ENCODE measurements at places on chromosomes 12 and 14.

DNA sequence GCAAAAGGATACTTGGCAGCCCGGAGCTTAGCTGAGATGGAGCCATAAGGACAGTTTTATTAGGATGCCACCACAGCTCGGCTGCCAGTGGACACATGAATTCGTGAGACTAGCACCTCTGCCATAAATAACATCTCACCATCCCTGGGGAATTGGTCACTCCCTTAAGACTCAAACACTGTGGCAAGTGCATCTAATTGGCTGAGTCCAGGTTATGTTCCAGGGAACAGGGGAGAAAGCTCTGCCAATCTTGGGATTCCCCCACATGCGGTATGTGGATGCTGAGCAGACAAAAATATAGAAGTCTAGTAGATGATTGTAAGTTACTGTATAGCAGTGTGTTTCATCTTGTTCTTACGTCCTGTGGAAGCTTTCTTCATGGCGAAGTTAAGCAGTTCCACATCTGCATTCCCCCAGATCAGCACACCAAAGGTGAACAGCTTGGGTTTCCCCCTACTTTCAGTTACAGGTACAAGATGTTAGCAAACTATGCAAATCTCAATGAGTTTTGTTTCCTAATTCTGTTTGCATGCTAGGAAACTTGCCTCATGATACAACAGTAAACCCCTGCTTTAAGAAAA, 131.1 kb downstream of the ETV6 start:
- no peak for DNase-seq

DNA sequence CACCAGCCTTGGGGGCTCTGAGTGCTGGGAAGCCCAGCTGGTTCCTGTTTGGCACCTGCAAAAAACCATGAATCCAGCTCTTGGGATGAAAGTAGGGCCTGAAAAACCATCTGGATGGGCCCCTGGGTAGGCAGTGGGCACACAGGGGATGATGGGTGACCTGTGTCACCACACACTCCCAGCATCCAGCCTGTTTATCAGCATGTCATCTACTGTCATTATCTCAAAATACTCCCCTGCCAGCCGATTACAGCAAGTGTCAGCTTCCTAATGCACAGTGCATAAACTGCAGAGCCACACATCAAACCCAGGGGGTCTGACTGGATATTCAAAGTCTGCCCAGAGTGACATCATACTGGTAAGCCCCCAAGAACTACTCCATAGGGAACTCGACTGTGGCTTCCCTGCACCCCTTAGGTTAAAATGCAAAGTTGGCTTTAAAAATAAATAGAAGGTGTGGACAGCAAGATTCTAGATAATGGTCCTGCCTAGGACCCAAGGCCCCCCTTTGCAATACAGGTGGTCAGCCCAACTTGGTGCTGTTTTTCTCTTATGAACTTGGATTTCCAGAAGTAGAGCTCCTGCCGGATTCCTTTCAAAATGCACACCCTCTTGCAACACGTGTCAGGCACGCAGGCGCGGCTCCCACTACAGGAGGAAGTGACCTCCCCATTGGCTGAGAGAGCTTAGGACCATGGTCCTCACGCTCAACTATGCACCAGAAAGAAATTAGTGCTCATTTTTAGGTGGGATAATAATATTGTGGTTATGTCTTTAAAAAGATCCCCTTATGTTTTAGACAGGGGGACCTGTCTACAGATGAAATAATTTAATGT, 94.1 kb downstream of the GCH1 start:
- DNase-seq, result no peak

GRCh38 chr12:105048315-105048714, 35.9 kb downstream of the ALDH1L2 start:
- no peak for DNase-seq

- DNase-seq, result no peak
Measured at GRCh38 chr12:113341535-113341934, 6.6 kb upstream of the SLC8B1 start.

DNA sequence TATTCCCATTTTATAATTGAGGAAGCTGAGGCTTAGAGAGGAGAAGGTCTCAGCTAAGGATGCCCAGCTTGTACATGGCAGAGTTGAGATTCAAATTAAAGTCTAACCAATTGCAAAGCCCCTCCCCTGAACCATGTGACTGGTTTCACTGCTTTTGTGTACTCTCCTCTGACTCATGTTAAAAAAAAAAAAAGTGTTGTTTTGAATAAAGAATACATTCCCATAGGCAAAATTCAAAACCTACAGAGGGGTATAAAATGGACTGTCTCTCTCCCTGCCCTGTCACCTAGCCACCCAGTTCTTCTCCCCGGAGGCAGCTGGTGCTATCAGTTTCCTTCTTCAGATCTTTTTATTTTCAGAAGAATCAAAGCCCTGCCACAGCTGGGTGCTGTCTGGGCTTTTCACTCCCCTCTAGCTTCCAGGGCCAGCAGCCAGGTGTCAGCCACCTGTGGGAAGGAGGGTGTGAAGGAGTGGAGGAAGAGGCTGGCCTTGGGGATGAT, 5.4 kb downstream of the PSMD9 start:
- DNase-seq, result no peak

DNA sequence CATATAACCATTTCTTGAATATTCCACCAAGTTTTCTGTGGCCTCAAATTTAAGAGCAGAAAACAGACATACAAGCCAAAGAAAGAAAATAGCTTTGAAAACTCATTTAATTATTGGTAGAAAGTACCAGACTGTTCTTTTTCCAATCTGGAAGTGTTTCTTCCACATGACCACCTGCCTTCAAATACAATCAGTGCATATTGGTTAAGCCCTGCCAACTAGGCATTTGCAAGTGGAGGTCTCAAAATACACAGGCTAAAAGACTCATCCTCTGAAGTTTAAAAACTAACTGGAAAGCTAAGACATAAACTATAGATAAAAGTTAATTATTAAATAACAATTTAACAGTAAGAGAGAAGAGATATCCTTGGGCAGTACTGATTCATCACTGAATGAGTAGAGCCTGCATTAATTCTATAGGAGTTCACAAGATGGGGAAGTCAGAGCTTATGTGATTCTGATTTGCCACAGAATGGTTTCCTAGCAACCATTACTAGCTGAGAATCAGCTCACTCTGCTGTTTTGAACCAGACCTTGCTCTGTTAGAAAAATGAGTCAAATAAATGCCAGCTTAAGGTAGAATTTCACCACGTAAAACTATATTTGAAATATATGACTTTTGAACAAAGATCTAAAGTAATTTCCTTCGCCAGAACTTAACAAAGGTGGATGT, 433.8 kb downstream of the FUT8 start:
- DNase-seq, result no peak

Data from CD4-positive, alpha-beta T cell (primary cell).